ENCODE measurements at places on chromosomes 3 and 15.
A peak's percentile ranks its signal among the peaks of the same experiment; 100 is the strongest.

GRCh38 chr3:96863129-96863740 lies 48.8 kb downstream of the EPHA6 start:
- DNase-seq, result no peak

DNA sequence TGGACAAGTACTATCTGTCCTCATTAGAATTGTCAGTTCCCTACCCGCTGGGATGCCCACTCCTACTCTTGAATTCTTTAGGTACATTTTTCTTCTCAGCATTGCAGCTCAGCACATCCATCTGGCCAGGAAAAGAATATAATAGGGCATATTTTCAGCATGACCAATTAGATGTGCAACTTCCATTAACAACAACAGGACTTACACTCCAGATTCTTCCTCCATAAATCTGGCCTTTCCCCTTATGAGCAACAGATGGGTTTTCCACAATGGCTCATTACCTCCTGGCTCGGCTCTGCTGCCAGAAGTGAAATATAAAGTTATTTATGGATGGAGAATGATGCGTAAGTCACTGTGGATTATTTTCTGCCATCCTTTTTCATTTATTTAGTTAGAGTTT lies 443.8 kb upstream of the TGFBR2 start:
- DNase-seq, result no peak

- peak; percentile 64 for DNase-seq
These were observed 11.0 kb downstream of the ETV5 start for GRCh38 chr3:186097663-186098451.

GRCh38 chr15:40768521-40769273 lies 1.1 kb upstream of the C15orf62 start:
- no peak for DNase-seq

GRCh38 chr15:71251584-71252043 lies 136.3 kb downstream of the THSD4 start:
- no peak for DNase-seq

DNA sequence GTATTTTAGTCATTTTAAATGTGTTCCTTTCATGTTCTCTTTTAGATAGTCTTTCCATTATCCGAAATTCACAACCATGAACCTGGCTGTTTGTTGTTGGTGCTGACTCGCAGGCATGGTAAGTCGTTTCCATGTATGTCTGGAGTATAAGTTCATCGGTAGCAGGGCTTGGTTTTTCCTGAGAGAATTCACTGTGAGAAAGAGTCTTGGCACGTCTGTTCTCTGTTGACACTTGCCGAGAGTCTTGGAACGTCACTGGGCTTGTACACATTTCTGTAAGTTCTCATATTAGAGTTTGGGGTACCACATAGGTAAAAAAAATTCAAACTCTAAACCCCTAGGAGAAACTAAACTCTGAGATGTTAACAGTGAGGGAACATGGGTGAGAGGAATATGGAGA lies 29.4 kb upstream of the EIF4A2 start:
- DNase-seq, result no peak

GRCh38 chr3:168127466-168127865 lies 31.7 kb upstream of the GOLIM4 start:
- DNase-seq, result no peak

DNA sequence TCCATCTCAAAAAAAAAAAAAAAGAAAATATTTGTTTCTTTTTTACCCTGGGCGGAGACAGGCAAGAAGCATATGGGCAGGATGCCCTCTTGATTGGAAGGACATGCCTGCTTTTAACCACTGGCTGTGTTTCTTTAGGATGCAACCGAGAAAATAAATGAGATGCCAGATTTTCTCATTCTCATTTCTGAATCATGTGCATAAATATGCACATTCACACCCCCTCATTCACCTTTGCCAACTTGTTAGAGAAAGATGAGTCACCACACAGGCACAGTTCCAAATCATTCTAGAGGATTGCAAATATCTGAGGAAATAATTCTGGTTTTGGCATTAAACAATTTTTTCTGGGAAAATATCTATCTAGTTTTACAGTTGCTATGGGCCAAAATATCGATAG lies 3.3 kb downstream of the LIPH start:
- DNase-seq, result peak; percentile 84

GRCh38 chr3:193033226-193033780 lies 115.6 kb upstream of the MB21D2 start:
- no peak for DNase-seq

DNA sequence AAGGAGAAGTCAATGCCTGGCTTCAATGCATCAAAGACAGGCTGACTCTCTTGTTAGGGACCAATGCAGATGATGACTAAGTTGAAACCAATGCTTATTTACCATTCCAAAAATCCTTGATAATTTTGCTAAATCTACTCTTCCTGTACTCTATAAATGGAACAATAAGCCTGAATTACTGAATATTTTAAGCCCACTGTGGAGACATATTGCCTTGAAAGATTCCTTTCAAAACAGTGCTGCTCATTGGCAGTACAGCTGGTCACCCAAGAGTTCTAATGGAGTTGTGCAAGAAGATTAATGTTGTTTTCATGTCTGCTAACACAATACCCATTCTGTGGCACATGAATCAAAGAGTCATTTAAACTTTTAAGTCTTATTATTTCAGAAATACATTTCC lies 181.0 kb upstream of the CBLB start:
- no peak for DNase-seq

GRCh38 chr3:133277813-133278212 lies 122.0 kb upstream of the BFSP2 start:
- DNase-seq, result no peak

GRCh38 chr15:65870889-65871533 lies 1.7 kb downstream of the RAB11A start:
- no peak for DNase-seq

DNA sequence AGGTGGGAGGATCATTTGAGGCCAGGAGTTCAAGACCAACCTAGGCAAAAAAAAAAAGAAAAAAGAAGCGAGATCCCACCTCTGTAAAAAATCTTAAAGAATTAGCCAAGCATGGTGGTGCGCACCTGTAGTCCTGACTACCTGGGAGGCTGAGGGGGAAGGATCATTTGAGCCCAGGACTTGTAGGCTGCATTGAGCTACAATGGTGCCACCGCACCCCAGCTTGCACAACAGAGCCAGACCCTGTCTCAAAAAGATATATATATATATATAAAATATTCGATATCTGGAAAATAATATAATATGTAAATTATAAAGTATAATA lies 1.1 kb upstream of the IMP3 start:
- no peak for DNase-seq

DNA sequence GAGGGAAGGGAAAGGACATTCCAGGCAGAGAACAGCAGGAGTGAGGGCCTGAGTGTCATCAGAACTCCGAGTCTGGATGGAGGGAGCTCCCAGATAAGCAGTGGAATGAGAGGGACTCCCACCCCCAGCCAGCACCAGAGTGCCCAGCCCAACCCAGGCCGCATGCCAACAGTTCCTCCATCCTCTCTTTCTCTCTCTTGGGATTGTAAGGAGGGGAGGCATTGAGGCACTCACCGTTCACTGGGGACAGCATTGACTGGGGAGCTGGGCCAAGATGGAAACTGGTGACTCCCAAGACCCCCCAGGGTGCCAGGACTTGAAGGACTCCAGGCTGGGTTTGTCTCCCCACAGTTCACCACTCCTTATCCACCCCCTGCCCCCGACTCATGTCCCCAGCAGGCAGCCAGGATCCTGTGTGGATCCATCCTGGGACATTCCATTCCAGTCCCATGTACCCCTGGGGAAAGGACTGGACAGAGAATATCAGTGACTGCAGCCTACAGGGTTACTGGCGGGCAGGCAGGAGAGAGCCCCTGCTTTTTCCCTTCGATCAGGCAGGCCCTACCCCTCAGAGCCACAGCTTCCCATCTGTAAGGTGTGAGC lies 15.7 kb downstream of the PTH1R start:
- no peak for DNase-seq

DNA sequence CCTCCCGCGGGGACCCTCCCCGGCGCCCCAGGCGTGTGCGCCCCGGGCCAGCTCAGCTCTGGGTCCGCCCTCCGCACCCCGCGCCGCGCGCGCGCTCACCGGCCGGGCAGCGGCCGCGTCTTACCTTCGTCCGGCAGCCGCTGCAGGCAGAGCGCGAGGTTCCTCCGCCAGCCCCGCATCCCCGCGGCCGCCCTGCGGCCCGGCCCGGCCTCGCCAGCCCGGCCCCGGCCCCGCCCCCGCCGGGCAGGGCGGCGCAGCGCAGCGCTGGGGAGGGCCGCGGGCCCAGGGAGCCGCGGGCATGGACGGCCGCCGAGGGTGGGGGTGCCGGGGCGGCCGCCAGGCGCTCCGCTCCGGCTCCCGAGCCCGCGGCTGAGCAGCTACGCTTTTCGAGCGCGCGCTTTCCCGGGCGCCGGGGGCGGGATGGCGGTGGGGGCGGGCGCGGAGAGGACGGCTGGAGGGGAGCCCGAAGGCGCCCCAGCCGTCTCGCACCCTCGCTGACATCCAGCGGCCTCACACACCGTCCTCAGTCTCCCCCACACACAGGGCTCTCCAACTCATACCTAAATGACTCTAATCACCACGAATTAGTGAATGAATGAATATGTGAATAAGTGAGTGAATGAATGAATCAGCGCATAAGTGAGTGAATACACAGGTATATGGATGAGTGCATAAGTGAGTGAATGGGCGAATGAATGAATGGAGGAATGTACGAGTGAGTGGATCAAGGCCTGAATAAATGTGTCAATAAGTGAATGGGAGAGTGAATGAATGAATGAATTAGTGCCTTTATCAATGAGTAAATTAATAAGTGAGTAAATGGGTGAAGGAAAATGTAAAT lies 48.5 kb upstream of the CCDC174 start:
- DNase-seq, result no peak

DNA sequence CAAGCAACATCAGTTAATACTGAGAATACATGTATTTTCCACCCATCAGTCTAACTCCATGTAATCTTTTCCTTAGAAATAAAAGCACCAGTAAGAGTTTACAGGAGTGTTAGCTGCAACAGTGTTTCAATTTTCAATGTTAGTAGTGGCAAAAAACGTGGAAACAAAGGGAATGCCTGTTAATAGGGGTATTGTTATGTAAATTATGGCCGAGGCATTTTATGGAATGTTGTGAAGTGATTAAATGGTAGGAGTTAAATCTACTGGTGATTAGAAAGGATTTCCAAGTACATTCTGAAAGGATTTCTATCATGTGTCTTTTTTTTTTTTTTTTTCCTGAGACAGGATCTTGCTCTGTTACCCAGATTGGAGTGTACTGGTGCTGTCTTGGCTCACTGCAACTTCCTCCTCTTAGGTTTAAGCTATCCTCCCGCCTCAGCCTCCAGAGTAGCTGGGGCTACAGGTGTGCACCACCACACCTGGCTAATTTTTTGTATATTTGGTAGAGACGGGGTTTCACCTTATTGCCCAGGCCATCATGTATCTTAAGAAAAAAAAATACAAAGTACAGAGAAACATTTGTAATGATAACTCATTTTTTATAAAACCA lies 6.6 kb downstream of the ATP6V1A start:
- no peak for DNase-seq

DNA sequence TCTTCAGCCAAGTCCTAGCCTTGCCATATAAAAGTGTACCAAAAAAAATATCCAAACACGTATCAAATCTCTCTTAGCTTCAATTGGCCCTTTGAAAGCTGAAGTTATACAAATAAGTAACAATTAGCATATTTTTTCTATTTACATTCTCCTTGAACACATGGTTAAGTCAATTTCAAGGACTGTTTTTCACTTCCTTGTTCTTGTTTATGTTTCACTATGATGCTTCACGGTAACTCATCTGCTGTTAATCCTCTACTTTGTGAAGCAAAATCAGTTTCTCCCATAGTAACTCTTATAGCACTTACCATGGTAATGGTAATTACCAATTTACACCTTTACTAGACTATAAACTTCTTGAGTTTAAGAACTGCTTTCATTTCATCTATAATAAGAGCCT lies 10.6 kb upstream of the SPRED1 start:
- no peak for DNase-seq

DNA sequence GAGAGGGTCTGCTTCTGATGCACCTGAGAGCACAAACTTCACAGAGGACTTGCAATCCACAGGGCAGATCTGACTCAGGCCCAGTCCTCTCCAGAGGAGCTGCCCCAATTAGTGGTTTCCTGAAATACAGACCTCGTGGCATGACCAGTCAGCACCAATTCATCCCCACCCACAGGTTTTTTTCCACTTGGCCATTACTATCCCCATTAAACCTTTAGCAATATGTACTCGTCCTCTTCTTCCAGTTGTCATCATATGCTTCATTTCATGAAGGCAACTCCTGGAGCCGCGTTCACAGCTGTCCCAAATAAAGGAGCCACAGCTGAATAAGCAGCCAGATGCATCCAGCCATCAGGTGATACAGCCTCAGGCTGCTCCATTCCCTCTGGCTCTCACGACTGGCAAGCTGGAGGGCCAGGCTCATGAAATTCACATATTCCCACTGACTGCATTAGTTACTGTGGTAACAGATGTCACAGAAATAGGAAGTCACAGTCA lies 163.1 kb downstream of the FMN1 start:
- DNase-seq, result no peak

GRCh38 chr3:11424277-11424676 lies 152.1 kb downstream of the ATG7 start:
- no peak for DNase-seq

DNA sequence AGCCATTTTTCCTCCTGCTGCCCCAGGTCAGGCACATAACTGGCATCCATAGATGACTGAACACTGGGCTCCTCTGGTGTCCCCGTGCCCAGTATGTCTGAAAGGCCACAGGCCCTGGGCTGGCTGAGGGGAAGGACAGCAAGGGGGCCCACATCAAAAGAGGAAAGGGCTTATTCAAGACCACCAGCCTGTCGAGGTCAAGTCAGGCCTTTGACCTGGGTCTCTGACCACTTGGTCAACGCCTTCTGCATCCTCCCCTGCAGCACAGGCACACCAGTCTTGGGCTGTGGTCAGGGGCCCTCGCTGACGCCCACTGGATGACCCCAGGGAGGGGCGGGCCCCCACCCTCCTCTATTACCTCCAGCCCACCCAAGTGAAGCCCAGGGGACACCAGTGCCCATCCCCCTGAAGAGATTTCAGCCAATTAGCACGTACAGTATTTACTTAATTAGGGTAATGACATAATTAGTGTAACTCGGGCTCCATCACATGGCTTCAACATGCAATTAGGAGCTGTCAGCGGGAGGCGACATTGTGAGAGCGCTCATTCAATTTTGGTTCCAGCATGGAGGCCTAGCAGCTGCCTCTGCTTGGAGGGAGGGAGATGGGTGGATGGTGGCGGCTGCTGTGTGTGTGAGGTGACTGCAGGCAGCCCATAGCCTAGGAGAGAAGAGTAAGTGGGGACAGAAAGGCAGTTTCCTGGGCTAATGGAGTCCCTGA lies 13.5 kb upstream of the DNAH1 start:
- DNase-seq, result no peak

GRCh38 chr3:53038679-53039375 lies 7.0 kb downstream of the SFMBT1 start:
- no peak for DNase-seq

- DNase-seq, result no peak
These were observed 276.6 kb upstream of the GADL1 start for GRCh38 chr3:31170932-31171670.

DNA sequence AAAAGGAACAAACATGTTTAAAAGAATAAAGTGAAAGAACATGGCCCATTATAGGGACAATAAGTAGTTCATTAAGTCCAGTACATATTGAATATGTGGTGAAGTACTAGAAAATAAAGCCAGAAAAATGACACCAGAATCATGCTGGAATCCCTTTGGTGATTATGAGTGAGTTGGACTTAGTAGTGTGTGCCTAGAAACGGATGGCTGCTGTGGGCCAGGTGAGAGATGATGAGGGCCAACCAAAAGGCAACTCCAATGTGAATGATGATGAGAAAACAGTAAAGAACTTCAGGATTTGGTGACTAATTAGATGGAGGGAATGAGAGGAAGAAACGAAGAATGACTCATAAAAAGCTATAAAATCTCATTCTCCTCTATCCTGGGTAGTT lies 3.3 kb downstream of the CRYGS start:
- DNase-seq, result peak; percentile 1

Data from HCT116 (cell line).